ENCODE measurements at places on chromosomes 3 and 15.

- no peak for DNase-seq
These were observed 22.7 kb upstream of the CHD2 start for GRCh38 chr15:92877416-92877815.

- no peak for DNase-seq
These were observed 143.2 kb upstream of the PLXND1 start for GRCh38 chr3:129749692-129750091.

DNA sequence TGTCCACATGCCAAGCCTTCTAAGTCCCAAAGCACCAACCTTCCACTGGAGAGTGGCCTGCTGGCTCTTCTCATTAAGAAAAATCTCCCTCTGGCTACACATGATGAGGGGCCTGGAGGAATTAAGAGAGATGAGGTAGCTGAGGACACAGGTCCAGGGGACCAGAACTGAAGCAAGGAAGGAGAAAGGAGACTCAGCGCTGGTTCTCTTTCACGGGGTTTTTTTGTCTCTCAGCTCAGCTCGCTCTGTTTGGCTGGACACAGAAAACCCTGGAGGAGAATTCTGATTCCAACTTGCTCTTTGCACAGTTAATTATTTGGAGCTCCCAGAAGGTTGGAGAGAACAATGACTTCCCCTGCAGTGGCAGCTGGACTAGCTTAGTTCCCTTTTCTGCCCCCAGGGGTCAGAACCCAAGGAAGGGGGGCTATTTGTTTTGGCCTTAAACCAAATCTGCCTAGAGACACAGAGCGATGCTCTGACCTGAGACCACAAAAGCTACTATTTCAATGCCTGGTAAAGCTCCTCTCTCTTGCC lies 507.6 kb downstream of the FHIT start:
- no peak for DNase-seq

GRCh38 chr3:178562947-178563232 lies 26.7 kb downstream of the KCNMB2 start:
- DNase-seq = no peak

- no peak for DNase-seq
These were observed 143.3 kb downstream of the KLF13 start for GRCh38 chr15:31469786-31470525.

DNA sequence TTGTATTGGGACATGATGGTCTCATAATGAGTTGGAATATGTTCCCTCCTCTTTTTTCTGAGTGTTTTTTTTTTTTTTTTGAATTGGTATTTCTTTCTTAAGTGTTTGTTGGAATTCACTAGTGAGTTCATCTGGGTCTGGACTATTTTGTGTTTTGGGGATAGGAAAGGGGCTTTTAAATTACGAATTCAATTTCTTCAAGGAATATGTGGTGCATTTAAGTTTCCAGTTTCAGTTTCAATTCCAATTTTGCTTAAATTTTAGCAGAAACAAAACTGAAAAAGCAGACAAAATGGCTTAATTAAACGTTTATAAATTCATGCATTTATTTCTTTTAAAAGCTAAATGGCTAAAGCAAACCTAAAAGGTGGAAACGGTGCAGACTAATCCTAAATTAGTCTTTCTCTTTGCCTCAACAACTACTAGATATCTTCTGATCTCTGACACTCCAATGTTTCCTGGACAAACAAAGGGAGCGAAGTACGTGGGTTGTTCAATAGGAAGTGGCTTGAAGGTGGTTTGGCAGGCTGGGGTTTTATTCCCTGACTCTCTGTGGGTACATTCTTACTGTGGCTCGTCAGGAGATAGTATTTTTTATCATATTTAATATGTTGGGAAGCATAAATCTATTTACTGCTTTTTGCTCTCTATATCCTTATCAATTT lies 50.0 kb upstream of the CORO2B start:
- no peak for DNase-seq

GRCh38 chr3:197706658-197707057 lies 30.0 kb downstream of the RUBCN start:
- no peak for DNase-seq

GRCh38 chr3:186902713-186903112 lies 27.6 kb upstream of the ST6GAL1 start:
- DNase-seq = no peak

GRCh38 chr3:183013856-183014255 lies 33.5 kb upstream of the DCUN1D1 start:
- DNase-seq = no peak

- DNase-seq = peak; percentile 8
These were observed 1.6 kb downstream of the C15orf39 start for GRCh38 chr15:75203017-75203907.

- no peak for DNase-seq
These were observed 43.6 kb upstream of the KY start for GRCh38 chr3:134694466-134694865.

- DNase-seq = no peak
These were observed 15.1 kb upstream of the BNIP2 start for GRCh38 chr15:59703979-59704796.

GRCh38 chr3:179744667-179745066 lies 91.8 kb downstream of the USP13 start:
- DNase-seq = no peak

DNA sequence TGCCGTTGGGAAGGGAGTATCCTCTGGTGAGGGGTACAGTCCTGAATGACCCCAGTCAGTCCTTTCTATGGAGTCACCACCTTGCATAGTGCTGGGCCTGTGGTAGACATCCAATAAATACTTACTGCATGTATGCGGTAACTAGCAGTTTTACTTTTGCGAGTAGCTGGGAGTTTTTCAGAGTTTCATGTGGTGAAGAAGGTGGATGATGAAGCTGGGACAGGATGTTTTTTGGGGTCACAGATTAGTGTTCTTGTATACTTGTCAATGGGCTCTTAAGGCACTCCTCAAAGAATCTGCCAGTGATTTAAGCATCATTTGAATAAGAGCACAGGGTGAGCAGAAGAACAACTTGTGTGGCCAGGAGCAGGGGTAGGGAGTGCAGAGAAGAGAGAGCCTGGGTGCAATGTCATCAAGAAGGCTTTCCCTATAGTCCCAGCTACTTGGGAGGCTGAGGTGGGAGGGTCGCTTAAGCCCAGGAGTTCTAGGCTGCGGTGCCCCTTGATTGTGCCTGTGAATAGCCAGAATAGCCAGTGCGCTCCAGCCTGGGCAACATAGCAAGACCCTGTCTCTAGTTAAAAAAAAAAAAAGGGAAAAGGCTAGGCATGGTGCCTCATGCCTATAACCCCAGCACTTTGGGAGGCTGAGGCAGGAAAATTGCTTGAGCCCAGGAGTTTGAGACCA lies 22.1 kb downstream of the PPCDC start:
- DNase-seq = no peak

DNA sequence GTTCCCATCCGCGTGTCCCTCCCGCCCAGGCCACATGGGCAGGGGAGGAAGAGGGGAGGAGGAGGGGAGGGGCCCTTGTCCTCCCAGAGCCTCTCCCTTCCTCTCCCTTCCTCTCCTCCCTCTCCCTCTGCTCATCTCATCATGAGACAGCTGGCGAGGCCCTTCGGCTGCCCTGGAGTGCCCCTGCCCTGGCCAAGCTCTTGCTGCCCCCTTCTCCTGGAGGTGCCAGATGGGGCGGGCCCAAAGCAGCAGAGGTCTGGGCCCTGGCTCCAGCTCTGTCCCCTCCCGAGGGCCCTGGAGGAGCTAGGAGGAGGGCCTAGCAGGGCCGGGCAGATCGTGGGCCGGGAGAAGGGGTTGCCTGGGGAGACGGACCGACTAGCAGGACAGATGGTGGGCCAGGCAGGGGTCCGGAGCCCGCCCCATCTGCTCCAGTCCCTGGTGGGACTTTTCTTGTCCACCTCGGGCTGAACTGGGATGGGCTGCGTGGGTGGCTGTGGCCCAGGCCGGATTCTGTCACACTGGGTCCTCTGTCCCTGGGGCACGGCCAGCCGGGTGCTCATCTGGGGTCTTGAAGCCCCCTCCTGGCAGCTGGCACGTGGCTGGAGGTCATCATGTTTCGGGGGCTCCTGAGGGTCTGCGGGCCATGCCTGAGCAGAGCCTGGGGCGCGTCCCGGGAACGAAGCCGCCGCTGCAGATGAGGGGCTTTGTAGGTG lies 183.4 kb downstream of the GOLGA6L6 start:
- DNase-seq = no peak

- no peak for DNase-seq
These were observed 103.9 kb downstream of the TMEM266 start for GRCh38 chr15:76163457-76164295.

GRCh38 chr15:62106096-62106495 lies 39.3 kb downstream of the C2CD4A start:
- DNase-seq = no peak

GRCh38 chr3:177679568-177680471 lies 482.5 kb upstream of the TBL1XR1 start:
- no peak for DNase-seq

DNA sequence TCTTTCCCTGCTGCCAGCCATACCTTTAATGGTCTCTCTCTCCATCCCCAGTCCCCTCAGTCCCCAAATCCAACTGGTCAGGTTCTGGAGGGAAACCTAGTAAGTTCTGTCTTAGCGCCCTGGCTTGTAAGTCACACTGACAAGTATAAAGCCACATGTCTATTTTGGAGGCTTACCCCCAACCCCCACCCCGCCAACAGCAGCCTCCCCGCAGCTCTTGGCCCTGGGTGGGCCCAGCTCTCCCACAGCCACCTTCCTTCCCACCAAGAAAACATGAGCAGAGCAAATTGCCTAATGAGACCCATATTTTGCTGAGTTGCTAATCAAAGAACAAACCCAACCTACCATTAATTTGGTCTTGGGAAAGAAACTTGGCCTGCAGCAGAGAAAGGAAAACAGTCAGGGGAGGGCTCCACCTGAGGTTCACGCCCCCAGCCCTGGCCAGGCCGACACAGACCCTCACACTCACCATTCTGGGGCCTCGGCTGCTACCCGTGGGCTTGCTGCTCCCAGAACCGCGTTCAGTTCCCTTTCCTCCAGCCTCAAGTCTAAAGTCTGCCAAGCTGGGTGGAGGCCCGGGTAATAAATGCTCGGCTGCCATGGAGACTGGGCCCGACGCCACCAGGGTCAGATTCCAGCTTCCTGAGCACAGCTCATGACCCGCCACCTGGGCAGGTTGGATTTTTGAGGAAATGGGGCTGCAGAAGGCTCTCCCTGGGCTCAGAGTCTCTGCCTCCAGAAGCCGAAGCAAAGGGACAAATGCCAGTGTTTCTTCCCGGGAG lies at the start of gene CALML4:
CALML4 (minus strand) TSS at position 557 of the 782 bp plus-strand sequence; CDS start at position 472, 85 bp downstream.
- no peak for DNase-seq

- peak; percentile 12 for DNase-seq
These were observed 54.0 kb downstream of the DUT start for GRCh38 chr15:48385031-48385830.

- DNase-seq = no peak
These were observed 19.4 kb downstream of the CMTM8 start for GRCh38 chr3:32257641-32258438.

Data from ACHN (cell line).